ENCODE measurements at places on chromosomes 6 and 20.

DNA sequence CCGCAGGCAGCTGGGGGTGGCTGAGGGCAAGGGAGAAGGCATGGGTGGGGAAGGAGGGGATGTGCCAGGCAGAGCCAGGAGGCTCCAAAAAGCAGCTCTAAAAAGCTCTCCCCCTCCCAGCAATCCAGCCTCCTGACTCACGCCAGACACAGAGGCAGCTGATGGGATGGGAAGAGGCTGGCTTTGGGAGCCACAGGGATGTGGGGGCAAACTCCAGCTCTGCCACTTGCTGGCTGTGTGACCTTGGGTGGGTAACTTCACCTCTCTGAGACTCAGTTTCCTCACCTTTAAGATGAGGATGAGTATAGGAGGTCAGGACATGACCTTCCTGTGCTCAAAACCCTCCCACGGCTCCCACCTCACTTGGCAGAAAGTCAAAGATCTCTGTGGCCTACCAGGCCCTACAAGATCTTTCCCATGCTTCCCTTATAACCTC, 148.9 kb downstream of the CEBPB start:
- peak; percentile 58 for DNase-seq

GRCh38 chr6:24666097-24666640, 530 bp downstream of the TDP2 start:
- peak; percentile 59 for DNase-seq

- no peak for DNase-seq
These were observed 87.9 kb upstream of the RBM24 start for GRCh38 chr6:17193106-17193775.

DNA sequence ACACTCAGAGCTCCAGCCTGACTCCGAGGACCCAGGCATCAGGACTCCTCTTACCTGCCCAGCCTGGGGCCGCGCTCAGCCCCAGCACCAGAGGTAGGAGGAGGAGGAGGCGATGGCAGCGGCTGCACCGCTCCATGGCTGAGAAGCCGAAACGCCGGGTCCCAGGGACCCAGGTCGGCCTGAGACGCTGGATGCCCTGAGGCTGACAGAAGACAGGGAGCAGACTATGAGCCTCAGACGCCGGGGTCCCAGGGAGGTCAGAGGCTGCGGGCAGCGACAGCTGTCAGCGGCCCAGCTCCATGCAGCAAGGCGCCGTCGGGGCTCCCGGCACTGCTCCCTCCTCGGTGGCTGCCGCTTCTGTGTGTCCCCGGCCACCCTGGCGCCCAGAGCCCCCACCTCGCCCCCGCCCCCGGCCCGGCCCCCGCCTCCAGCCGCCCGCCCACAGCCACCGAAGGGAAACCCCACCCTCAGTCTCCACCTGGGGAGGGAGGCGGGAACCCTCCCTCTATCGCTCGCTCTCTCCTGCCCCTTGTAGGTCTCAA, at the start of gene COL11A2:
Gene COL11A2 (minus strand): TSS at position 363 of the 542 bp plus-strand sequence. CDS start 227 bp downstream, at position 136.
- DNase-seq, result peak; percentile 20

DNA sequence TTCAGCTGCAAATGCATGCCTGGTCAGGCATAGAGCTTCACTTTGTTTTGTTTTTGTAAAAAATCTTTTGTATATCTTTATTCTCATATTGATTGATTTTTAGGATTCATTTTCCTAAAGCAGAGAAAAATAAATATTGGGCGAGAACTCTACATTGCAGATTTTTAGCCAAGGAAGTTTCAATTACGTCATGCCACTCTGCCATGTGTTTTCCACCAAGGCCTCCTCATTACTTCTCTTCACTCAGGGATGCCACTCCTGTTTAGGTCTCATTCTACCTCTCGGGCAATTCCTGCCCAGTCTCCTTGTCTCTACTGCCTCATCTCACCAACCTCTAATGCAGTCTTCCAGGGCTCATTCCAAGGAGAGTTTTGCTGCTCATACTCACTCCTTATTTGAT, 497.3 kb upstream of the SPTLC3 start:
- no peak for DNase-seq

GRCh38 chr6:130105996-130106704, 87.8 kb downstream of the L3MBTL3 start:
- no peak for DNase-seq

DNA sequence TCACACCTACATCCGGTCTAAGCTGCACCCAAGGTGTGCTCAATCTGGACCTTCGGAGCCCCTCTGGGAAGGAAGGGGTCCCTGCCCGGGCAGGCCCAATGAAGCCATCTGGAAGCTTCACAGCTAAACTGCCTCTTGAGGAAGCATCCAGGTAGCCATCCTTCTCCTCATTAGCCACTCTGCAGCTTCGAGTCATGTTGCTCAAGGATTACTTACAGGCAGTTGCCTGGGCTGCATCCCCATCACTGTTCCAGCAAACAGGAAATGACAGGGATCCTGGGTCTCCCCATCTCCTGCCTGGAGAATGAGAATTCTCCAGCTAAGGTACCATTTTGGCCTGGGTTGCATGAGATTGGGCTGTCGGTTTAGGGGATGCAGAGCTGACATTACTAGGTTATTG, 91.7 kb downstream of the ERMARD start:
- no peak for DNase-seq

DNA sequence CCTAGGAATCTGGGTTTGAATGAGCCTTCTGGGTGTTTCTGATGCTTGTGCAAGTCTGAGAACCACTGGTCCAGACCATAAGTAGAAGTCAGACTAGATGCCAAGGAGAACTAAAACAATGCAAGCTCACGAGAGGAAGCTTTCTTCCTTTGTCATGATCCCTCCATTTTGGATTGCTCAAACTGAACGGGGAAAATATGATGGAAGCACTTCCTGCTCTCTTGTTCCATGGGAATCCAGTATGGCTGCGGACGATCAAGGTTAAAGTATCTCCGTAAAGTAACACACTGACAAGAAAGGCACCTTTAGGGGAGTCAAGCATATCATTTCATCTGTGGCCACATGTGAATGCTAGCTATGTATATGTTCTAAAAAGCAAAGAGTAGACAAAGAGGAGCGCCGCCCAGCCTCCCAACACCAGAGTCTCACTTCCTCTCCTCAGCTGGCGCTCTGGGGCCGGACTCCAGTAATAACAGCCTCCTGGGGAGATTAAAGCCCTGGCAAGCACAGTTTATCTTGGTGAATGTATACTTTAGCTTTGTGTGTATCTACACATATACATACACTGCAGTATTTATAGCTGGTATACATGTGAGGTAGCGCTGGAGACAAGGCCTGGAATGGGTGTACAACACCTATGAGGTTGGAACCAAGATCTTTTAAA, 88.1 kb downstream of the FOXC1 start:
- no peak for DNase-seq

- DNase-seq, result no peak
These were observed 631 bp downstream of the ULBP2 start for GRCh38 chr6:149942461-149942829.

DNA sequence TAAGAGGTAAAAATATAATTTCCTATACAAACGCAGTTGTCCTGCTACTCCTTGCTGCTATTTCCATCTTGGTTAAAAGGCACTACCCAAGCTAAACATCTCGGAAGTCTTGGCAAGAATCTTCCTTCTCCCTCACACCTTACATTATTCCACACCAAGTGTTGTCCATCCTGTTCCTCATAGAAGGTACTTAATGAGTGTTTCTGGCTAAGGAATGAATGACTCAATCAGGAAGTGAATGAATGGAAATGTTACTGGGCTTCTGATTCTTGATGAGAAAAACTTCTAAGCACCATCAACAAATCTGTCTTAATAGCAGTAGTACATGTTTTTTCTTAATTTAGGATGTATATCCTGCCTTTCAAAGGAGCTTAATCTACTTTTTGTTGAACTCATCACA, 40.6 kb upstream of the RSPO3 start:
- no peak for DNase-seq

GRCh38 chr6:37021356-37022129, 16.1 kb downstream of the FGD2 start:
- peak; percentile 81 for DNase-seq

GRCh38 chr20:41155261-41155660, 17.9 kb downstream of the PLCG1 start:
- DNase-seq, result no peak

GRCh38 chr6:150456902-150457643, 88.3 kb downstream of the IYD start:
- no peak for DNase-seq

DNA sequence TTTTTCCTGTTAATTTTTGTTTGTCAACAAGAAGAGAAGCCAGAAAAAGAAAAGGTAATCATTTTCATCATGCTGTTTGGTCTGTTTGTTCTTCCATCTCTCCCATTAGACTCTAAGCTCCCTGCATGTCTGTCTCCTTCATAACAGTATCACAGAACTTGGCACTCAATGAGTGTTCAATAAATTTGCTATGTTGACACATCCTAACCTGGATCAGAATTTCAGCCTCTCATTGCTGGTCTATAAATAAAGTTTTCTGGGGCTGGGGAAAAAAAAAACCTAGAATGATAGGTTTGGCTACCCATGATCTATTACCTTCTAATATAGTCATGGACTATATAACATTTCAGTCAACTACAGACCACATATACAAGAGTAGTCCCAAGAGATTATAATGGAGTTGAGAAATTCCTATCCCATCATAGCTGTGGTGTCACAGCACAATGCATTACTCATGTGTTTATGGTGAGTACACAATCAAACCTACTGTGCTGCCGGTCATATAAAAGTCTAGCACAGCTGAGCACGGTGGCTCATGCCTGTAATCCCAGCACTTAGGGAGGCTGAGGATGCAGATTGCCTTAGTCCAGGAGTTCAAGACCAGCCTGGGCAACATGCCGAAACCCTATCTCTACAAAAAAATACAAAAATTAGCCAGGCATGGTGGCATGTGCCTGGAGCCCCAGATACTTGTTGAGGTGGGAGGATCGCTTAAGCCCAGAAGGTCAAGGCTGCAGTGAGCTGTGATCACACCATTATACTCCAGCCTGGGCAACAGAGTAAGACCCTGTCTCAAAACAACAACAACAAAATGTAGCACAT, 5.9 kb downstream of the NUDT3 start:
- no peak for DNase-seq

DNA sequence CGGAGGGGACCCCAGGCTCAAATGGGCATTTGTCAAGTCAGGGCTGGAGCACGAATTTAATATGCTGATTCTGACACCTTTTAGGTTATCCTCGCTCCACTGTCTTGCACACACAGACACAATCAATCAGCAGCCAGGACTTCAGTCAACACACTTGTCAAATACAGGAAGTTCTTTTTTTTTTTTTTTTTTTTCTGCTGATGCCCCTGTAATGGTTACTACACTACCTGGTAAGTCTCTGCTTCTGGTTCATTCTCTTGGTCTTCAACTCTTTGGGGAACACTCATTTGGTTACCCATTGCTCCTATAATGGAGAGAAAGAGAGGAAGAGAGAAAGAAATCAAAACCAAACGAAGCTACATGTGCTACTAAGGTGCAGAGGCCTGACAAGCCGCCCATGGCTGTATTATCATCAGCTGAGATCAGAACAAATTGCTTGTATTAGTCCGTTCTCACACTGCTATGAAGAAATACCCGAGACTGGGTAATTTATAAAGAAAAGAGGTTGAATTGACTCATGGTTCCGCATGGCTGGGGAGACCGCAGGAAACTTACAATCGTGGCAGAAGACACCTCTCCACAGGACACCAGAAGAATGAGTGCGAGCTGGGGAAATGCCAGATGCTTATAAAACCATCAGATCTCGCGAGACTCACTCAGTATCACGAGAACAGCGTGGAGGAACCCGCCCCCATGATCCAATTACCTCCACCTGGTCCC, 11.8 kb downstream of the BCAS1 start:
- no peak for DNase-seq

GRCh38 chr6:11952316-11952715, 59.8 kb upstream of the HIVEP1 start:
- DNase-seq, result no peak

DNA sequence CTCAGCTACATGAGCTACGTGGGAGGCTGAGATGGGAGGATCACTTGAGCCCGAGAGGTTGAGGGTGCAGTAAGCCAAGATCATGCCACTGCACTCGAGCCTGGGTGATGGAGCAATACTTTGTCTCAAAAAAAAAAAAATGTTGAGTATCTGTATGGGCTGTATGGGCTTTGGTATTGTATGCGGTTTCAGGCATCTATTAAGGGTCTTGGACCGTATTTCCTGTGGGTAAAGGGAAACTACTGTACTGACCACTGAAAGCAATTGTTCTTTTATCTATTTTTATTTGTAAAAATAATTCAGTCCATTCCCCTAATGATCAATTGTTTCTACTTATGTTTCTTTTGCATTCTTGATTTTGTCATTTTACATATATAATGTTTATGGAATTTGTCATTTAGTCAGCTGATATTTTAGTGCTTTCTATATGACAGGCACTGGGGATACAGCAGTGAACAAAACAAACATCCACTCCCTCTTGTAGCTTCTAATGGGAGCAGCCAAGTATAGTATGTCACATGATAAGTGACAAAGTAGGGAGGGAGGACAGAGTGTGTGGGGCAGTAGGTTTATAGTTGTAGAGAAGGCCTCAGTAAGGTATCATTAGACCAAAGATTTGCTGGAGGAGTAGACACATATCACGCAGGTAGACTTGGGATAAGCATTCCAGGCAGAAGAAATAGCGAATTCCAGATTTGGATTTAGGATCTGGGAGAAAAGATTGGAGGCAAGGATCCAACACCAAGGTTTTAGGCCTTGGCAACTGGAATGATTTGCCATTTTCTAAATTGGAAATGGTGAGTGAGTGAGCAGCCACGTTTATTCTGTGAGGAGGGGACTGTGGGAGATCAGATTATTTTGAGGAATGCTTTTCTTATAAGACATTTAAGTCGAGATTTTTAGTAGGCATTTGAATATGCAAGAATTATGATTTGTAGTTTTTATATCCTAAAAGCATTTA, 6.0 kb downstream of the PCMT1 start:
- DNase-seq, result no peak

DNA sequence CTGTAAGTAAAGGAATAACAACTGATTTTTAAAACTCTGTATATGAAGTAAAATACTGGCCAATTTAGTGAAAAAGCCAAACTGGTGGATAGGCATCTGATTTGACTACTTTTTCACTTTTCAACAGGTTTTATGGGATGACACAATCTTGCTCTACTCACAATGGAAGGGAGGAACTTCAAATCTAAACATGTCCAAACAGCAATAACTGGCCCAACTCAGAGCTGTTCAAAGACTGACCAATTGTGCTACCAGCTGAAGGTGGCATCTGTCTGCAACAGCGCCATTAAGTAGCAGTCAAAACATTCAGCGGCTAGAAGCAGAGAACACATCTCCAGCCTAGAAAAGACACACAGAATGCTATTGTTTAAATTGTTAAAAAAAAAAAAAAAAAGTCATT, 44.6 kb downstream of the SESN1 start:
- no peak for DNase-seq

- DNase-seq, result peak; percentile 75
These were observed 7.6 kb downstream of the TREM1 start for GRCh38 chr6:41278699-41279405.

GRCh38 chr6:157152556-157152955, 170.8 kb downstream of the TMEM242 start:
- DNase-seq, result no peak

DNA sequence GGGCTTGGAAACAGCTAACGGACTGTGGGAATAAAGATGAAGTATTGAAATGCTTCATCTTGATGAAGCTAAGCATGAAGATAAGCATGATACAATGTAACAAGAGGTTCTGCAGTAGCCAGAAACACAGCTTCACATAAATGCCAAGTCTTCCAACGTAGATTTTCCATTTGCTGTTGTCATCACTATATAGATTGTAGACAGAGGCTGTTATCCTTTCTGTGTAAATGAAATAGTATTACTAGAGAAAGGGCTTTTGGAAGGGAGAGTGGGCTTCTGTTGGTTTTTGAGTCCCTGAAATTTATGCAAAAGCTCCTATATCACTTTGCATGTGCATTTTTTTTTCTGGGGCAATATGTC, 649.0 kb downstream of the RNF144B start:
- DNase-seq, result no peak

GRCh38 chr20:33651562-33652048, 10.5 kb upstream of the C20orf144 start:
- DNase-seq, result no peak

GRCh38 chr6:7912736-7913517, 2.3 kb upstream of the TXNDC5 start:
- DNase-seq, result no peak
